ENCODE measurements at places on chromosomes 1 and 21.
A peak's percentile ranks its signal among the peaks of the same experiment; 100 is the strongest.

DNA sequence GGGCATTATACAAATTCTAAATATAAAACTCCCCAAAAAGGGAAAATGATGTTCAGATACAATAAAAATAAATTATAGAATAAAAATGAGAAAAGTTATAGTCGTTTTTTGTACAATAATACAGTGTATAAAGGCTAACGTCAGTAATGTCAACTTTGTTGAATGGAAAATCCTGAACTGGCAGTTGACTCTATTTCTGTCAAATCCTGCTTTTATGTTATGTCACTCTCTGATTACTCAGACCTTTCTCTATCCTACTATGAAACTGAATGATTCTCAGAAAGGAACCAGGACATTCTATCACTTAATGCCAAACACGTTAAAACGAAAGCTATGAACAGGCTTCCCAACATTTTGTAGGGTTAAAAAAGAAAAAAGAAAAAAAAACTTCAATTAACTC is 636.4 kb downstream of the USP25 start:
- no peak for DNase-seq

DNA sequence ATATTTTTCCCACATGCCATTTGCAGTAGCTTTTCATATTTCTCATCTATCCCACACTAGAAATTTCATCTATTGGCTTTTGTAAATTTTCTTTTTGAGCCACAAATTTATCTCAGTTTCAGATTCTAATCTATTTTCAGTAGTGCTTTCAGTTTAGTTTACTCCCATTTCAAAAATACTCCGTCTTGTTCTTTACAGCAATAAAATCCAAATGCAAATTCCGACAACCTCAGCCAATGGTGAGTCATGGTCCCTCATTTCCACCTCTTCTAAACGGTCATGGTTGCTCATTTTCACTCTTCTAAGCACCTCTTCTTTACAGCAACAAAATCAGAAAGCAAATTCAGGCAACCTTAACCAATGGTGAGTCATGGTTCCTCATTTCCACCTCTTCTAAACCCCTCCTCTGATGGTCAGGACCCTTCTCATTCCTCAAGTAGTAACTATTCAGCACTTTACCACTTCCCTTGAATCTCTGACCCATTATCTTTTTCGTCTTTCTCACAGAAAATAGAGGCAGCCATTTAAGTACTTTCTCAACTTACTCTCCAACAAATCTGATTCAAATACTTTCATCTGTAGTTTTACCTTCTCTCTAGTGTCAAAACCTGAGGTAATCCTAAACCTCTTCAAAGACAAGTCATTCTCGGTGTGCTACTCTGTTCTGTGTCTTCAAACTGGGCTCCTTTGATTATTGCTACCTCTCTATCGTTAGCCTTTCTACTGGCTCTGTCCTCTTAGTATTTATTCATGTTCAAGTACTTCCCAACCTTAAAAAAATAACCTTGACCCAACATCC is 34.4 kb downstream of the C21orf91 start:
- DNase-seq: no peak

DNA sequence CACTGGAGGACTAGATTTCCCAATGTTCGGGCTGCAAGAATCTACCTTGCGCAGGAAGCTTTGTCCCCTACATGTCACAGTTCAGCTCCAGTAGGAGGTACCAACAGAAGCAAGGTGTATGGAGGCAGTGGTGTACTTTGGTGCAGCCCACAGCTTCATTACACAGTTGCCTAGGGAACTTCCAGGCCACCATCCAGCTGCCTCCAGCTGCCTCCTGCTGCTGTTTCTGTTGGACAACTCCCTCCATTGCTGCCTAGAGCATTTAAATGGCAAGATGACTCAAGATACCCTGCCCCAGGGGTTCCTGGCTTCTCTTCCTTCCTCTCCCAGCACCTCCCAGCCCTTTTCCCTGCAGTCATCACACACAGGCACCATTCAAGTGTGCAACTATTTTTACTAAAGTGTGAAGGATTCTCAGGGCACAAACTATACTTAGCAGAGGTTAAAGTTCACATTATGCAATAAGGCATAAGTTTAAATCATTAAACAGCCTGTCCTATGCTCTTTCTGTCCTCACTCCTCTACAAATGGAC is 39.0 kb upstream of the ATP1A1 start:
- no peak for DNase-seq

GRCh38 chr1:224245188-224245587 is 62.1 kb downstream of the DEGS1 start:
- no peak for DNase-seq

DNA sequence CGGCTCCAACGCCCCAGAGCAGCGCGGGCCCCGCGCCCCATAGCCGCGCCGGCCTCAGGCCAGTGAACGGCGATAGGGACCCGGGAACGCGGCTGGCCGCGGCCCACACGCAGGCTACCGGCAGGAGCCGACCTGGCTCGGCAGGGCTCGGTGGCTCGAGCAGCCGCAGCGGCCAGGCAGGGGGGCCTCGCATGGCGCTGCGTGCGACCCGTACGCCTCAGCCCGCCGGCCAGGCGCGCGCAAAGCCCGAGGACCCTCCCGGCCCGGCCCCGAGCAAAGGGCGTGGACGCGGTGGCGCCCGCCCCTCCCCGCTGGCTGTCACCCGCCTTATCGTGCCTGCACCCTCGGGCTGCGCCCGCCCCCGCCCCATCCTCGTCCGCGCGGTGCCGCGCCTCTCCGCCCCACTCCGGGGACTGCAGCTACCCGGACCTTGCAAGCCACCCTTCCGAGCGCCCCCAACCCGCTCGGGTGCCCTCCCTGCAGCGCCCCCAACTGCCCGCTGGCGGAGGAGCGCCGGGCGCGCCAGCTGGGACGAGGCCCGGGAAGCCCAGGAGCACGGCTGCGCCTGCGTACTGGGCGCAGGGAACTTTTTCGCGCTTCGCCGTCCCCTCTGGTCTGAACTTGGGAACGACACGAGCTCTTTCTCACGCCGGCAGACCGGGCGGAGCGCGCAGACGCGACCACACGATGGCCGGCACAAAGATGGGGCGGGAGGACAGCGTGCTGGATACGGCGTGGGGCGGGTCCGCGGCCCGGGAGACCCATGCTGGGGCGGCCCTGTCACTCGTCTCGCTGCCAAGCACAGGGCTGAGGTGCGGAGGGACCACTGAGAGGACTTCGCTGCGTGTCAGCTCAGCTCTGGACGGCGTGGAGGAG is at the start of gene ABCB10:
TSS of gene ABCB10 (minus strand) at position 248 of the 876 bp plus-strand sequence. CDS start at position 193, 55 bp downstream.
- DNase-seq: peak; percentile 97

DNA sequence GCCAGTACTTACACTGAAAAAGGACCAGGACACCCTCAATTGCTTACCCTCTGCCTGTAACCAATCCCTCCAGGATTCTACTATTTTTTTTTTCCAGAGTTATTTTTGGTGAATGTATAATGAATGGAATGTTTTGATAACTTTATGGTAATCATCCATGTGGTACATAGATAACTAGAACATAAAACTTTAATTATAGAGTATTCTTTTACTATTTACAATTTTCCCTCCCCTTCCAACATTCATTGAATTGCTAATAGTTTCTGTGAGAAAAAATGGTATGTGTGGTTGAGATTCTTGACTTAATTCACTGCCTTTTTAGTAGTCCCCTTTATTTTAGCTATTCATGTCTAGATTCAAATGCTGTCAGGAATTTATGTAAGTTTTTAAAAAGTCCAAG is 164.6 kb downstream of the CYYR1 start:
- no peak for DNase-seq

DNA sequence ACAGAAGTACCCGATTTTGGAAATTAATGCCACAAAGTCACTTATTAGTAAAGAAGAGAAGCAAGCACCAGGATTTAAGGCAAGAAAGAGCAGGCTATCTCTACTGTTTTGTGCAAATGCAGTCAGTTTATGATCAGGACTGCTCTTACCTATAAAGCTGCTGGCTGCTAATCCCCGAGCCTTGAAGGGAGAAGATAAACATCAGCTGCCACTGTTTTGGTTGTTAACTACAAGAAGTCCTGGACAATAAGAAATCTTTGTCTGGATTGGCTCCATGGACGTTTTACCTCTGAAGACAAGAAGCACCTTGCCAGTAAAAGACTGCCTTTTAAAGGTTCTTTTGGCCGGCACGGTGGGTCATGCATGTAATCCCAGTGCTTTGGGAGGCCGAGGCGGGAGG is 21.4 kb downstream of the FRRS1 start:
- DNase-seq: no peak

- DNase-seq: no peak
Observed at GRCh38 chr1:153677718-153678518, 570 bp upstream of the NPR1 start.

DNA sequence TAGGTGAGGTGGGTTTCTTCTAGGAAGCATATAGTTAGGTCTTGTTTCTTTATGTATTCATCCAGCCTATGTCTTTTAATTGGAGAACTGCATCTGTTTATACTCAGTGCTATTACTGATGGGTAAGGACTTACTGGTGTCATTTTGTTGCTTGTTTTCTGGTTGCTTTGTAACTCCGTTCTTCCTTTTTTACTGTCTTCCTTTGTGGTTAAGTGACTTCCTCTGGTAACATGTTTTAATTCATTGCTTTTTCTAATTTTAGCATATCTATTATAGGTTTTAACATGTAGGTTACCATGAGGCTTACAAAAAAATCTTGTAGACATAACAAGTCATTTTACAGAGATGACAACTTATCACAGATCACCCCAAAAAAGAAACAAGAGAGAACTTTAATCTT is 160.8 kb downstream of the VAV3 start:
- no peak for DNase-seq

DNA sequence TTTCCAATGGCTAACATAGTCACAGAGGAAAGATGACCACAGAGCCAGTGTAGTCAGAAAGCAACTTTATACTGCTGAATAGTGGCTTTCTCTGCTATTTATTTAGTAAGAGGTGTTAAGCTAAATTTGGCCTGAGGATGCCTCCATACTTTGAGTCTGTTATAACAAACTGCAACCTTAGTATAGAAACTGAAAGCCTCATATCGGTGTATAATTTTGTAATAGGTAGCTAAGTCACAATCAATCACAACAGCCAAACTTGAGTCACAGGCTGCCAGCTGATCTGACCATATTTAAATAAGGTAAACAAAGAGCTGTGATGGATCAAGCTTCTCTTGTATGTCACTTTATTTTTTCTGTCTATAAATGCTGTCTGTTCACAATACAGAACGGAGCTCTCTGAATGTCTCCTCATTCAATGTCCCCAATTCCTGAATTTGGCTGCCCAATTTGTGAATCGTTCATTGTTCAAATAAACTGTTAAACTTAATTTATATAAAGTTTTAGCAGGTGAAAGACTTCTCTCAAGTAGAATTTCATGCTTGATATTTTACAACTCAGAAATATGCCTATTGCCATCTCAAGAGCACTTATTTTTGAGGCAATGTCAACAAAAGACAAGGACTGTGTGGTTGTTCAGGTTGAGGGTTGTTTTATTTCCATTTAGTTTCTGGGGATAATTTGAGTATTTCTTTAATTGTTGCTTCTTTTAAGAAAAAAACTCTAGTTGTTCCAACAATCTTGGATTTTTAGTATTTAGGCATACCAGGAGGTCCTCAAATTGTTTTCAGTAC is 339.7 kb upstream of the B3GALT2 start:
- no peak for DNase-seq

DNA sequence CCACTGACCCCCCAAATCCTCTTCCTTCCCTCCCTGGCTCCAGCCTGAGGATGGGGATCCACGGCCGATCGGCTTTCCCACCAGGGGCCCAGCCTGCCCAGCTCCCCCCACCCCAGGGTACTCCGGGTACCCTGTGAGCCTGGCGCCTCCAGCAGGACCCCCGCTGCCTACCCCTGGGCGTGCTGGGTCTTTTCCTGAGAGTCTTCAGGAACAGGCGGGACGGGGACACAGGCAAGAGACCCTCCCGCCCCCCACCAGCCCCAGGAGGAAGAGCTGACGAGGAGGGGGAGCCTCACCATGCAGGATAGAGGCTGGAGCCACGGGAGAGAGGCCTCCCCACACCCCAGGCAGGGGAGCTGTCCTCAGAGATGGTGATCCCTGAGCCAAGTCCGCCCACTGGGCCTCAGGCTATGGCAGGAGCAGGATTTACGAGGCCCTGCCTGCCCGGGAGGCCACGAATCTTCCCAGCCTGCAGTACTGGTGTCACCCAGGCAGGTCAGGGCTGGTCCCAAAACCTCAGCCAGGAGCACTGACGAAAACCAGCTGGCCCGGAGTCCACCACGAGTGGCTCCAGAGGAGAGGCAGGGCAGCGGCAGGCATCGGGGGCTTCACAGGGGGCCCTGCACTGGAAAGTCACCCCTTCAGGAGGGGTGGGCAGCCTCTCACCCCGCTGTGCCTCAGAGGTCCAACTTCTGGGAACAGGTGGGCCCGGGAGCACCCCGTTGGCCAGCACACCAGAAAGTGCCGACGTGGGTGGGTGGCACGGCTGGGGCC is 58.0 kb downstream of the MEGF6 start:
- no peak for DNase-seq

DNA sequence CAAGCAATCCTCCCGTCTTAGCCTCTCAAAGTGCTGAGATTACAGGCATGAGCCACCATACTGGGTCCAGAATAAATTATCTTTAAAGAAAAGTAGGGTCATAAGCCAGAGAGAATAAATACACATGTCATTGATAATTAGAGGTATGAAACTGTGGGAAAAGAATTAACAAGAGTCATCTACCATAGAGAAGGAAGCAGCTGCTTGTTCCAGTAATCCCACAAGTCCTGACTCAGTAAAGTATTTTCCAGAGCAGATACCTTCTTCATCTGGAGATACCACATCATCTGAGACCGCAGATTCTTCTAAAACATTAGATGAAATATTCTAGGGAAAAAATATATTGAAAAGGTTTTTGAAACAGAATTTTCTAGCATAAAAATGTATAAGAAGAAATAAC is 55.7 kb downstream of the USP1 start:
- no peak for DNase-seq

DNA sequence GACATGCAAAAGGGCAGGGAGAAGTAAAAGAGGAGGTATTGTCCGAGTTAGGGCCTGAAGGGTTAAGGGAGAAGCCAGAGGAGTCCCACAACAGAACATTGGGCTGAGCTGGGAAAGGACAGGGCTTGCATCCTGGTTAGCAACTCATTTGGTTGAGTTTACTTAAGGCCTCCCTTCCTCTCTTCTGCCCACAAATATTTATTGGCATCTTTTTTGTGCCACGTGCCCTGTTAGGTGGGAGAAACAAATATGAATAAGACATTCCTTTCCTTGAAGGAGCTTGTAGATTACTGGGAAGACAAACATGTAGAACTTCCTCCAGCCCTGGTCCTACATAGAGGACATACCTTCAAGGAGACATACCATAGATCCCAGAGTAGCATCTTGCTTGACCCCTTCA is 53.0 kb upstream of the PRELP start:
- no peak for DNase-seq

- DNase-seq: no peak
Observed at GRCh38 chr1:24027838-24028468, 47.8 kb upstream of the SRSF10 start.

Data from coronary artery (tissue), 2 donors.